ENCODE measurements at places on chromosomes 16 and 17.

DNA sequence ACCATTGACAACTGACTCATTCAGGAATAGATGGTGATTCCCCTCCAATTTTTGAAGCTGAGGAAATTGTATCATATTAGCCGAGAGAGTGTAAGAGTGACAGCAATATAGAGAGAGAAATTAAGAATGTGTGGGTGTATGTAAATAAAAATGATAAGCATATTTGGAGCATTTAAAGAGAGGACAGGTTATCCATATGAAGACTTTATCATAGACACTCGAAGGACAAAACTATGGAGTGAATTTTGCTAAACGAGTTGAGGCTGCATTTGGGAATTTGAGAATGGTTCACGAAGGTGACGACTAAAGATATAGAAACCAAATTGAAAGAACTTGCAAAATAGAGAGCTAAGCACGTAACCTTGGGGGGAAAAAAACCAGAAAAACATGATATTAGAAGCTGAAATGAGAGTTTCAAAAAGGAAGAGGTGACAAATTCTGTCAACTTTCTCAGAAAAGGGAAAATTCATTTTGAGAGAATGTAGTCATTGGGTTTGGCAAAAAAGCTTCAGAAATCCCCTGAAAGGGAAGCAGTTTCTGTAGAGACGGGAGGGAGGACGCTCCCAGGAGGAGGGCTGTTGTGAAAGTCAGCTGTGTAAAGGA is 129.7 kb downstream of the KCNJ2 start:
- no peak for DNase-seq

- no peak for DNase-seq
Measured at GRCh38 chr17:77464988-77465357, 324.2 kb downstream of the SEC14L1 start.

- no peak for DNase-seq
Measured at GRCh38 chr17:58396173-58396572, 21.2 kb downstream of the RNF43 start.

GRCh38 chr16:75621170-75621477 is 2.0 kb downstream of the ADAT1 start:
- no peak for DNase-seq

- no peak for DNase-seq
Measured at GRCh38 chr16:72125635-72126428, 32.2 kb downstream of the DHX38 start.

DNA sequence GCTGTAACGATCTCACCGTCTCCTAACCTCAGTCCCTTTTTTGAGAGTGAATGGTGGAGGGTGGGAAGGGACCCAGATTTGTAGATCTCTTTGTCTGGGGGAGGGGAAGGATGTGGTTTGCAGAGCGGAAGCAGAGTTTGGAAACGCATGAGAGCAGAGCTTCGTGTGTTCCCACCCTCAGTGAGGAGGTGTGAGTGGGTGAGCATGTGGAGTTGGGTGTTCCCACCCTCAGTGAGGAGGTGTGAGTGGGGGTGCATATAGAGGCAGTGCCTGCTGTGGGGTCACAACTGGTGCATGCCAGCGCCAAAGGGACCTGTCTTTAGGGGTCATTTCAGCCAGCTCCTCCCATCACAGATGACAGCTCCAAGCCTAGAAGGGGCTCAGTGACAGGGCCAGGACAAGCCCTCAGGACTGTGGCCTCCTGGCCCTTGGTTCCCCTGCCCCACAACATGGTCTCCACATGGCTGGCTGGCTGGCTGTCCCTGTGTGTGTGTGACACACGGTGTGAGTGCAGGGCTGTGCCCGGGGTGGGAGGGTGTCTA is 1.8 kb upstream of the CISD3 start:
- DNase-seq: no peak

GRCh38 chr17:74287031-74287602 is 13.1 kb downstream of the DNAI2 start:
- no peak for DNase-seq

DNA sequence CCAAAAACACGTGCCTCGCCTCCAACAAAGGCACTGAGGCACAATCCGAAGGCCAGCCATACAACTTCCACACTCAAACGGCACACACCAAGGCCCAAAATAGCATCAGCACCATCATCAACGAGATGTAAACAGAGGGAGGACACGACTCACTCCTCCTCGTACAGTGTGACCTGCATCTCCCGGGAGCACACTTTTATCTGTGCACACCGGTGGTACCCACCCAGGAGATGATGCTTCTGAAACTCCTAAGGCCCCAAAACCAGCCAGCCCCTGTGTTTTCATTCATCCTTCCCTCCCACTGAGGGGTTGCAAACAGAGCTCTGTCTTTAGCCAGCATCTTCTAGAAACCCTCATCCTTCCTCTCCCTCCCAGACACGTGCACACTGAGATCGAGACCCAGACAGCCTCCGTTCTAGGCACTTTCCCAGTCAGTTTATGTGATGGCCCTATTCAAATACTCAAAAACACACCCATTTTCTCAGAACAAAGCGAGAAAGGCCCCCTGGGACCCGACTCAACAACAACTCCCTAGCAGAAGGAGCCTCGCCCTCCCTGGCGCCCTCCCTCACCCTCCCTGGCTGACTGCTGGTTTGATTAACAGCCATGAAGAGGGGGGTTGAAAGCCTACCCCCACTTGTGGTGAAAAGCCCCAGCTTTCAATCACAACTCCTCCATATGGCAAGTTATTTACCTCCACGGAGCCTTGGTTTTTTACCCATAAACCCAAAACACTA is 76.3 kb downstream of the GAS7 start:
- no peak for DNase-seq

DNA sequence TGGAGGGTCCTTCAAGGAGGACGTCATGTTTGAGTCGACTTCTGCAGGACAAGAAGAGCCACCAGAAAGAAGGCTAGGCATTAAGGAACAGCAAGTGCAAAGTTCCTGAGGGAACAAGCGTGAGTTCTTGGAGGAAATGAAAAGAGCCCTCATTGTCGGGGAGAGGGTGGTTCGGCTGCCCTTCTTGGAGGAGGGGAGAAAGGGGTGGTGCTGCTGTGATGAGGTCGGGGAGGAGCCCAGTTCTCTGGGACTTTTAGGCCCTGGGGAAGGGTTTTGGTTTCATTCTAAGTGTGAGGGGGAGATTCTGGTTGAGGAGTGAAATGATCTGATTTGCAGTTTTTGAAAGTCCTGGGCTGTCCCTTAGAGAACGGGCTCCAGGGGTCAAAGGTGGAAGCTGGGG is 4.1 kb downstream of the BICDL2 start:
- no peak for DNase-seq

GRCh38 chr16:19359556-19359955 is 58.1 kb upstream of the TMC5 start:
- no peak for DNase-seq

DNA sequence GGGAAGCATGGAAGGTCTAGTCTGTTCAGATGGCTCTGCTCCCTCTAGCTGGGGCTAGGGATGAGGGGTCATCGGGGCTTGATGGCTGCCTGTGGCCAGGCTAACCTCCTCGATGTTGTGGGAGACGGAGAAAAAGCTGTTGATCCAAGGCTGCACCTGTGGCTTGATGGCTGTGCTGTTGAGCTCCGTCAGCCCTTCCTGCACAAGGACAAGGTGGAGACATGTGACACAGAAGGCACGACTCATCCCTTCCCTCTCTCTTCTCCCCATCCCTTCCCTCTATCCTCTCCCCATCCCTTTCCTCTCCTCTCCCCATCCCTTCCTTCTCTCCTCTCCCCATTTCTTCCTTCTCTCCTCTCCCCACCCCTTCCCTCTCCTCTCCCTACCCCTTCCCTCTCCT is 28.2 kb downstream of the FCSK start:
- no peak for DNase-seq

DNA sequence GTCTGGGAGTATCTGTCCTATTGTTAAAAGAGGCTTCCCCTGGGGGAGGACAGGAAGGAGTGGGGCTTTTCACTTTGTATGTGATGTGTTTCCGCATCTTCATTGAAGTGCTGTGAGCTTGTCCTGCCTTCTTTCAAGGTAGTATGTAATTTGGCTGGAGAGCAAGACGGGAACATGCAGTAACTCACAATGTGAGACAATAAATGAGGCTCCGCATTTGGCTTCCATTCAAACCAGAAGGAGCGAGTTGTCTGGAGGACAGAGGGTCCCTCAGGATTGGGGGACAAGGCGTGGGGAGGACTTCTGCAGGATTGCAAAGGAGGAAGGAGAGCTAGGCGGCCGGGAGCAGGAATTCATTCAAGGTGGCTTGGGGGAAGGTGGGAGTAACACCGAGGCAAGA is 203.5 kb downstream of the RBFOX3 start:
- DNase-seq: no peak

DNA sequence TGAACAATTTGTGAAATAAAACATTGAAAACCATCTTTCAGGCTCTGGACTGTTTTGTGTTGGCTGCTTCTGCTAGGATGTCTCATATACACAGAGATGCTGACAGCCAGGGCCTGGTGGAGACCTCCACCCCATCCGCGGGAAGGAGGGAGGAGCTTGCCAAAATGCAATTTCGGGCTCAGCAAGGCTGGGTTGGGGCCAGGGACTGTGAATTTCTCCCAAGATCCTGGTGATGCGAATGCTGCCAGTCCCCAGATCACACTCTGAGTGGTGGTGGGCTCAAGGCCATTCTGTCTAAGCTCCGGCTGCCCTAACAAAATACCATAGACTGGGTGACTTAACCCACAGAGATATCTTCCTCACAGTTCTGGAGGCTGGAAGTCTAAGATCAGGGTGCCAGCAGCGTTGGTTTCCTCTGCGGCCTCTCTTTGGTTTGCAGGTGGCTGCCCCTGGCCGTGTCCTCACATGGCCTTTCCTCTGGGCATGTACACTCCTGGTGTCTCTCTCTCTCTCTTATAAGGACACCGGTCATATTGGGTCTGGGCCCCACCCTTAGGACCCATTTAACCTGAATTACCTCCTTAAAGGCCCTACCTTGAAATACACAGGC is 89.8 kb downstream of the CRISPLD2 start:
- no peak for DNase-seq

DNA sequence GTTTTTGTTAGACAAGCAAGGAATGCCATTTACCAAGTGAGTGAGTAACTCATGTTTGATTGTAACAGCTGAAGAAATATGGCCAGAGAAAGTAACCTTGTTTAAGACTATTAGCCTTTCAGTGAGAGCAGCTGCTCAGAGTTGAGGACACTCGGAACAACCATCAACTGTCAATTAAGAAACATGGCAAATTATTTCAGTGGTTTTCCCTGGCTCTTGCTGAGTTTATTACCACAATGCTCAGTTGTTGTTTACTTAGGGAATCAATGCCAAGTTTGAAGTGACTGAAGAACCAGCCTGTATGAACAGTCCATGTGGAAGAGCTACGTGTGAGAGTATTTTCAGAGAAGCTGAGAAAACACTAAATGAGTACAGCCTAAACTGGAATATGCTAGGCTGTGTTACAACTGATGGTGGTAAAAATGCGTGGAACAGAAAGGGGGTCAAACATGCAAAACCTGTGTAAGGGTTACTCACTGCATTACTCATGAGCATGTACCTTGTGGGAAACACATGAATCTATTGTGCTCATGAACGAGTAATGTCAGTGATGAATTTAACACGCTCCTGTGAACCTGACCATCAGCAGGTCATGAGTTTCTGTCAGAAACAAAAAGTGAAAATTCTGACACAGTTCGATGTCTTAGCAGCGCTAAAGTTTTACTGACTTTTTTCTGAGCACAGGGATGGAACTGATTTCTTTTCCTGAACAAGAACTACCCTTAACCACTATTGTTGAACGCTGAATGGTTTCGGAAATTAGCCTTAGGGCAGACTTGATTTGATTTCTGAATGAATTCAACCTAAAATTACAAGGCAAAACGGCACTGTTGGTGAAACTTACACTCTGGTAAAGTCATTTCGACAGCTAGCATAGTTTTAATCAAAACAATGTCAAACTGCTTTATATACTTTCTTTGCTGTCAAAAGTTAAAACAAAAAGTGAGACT is 33.5 kb downstream of the GNA13 start:
- no peak for DNase-seq

DNA sequence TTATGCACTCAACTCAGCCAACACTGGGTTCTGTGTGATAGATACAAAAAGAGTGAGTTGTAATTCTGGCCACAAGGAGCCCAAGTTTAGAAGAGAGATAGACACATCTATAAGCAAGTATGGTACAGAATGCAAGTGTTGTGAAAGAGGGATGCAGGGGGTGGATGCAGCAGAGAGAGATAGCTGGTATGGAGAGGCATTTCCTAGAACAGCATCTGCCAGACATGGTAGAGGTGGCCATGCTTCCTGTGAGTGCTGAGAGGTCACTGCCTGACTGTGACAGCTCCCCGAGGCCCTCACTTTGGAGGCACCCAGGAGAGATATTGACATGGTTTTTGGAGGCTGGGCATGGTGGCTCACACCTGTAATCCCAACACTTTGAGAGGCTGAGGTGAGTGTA is 2.0 kb upstream of the KRTAP16-1 start:
- no peak for DNase-seq

- no peak for DNase-seq
Measured at GRCh38 chr16:89146211-89147005, 25.1 kb upstream of the CDH15 start.

- no peak for DNase-seq
Measured at GRCh38 chr16:89808475-89808874, 8.0 kb downstream of the FANCA start.

DNA sequence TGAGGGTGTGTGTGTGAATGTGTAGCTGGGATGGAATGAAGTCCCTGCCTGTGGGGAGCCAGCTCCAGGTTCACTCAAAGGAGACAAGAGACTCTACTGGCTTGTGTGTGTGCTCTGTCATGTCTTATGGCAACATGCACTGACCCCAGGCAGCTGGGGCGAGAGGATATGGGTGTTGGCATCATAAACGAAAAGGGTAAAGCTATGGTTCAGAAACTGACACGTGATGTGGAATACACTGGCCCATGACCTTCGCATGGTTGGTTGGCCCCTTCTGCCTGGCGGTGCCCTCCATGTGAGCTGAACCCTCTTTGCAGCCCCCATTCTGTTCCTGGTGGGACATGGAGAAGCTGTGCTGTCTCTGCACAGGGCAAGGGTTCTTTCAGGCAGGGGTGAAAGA is 21.9 kb downstream of the ZNF750 start:
- no peak for DNase-seq

DNA sequence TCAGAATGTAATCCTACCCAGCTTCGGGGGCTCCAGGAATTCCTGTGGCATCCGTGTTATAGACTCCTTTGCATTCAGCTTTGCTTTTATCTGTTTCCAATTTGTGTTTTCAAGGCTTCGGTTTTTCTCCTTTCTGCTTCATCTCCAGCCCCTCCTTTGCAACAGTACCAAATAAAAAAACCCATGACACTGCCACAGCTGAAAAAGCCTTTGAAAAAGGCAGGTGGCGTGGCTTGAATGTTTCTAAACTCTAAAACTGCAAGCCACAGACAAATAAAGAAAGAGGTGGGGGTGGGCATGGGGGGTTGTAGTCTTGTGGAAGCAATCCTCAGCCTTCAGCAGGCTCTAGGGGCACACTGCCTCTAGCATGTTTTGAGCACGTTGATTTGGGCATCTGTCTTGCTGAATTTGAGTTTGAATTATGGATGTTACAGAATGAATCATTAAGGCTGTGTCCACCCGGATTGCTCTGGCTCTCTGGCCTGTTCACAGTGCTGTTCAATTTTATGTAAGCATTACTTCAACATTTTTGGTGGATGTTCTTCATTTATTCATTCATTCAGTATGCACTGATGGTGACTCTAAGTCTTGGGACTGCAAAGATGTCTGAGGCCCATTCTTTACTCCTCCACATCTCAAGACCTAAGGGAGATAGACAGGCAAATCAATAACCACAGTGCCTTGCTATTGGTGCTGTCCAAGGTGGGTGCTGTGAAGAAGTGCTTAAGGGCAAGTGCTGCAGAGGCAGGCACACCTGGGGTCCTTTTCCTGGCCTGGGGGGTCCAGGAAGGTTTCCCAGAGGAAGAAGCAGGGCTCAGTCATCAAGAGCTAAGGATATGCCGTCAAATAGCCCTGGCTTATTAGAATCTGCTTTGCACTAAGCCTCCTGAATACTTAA is 77.4 kb downstream of the CDH13 start:
- no peak for DNase-seq
